ENCODE measurements at places on chromosomes 5 and 9. TPM values are rescaled to one million over a fixed set of nuclear protein-coding genes. Genes with fewer than 3 reads are reported as not detected.

- DNase-seq, result no peak
- H3K4me1 ChIP-seq, result no peaks in the 10 kb centered on the region
- no peak overlapping the region for H3K4me3 ChIP-seq
- H3K36me3 ChIP-seq, result no peaks in the 10 kb centered on the region
These were observed 292.1 kb upstream of the ELAVL2 start for GRCh38 chr9:24118190-24118589.

DNA sequence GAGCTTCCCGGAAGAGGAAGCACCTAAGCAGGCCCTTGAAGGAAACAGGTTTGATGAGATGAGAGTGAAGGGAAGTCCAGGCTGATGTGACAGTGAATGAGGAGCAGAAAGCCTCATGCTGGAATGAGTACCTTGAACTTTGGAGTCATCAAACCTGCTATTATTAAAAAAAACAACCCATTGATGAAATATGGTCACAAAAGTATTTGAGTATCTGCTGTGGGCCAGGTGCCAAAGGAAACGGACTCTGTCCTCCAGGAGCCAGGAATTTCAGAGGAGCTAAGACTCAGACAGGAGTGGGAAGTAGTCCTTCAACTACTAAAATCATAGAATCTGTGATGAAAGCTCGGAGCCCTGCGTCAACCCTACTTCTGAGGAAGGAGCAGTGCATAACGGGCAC, 11.9 kb downstream of the HAND1 start:
- no peaks in the 10 kb centered on the region for H3K36me3 ChIP-seq
- no peaks in the 10 kb centered on the region for H3K4me1 ChIP-seq
- no peak overlapping the region for H3K27ac ChIP-seq
- peaks cover 12% of the 10 kb centered on the region for H3K27me3 ChIP-seq

GRCh38 chr9:98993570-98993945, 49.9 kb downstream of the COL15A1 start:
- H3K27ac ChIP-seq, result no peak overlapping the region
- no peak overlapping the region for H3K4me3 ChIP-seq
- no peaks in the 10 kb centered on the region for H3K27me3 ChIP-seq

- H3K27ac ChIP-seq, result no peak overlapping the region
- no peak overlapping the region for H3K4me3 ChIP-seq
- no peaks in the 10 kb centered on the region for H3K27me3 ChIP-seq
- H3K4me1 ChIP-seq, result no peaks in the 10 kb centered on the region
- no peaks in the 10 kb centered on the region for H3K36me3 ChIP-seq
These were observed 3.4 kb upstream of the APBA1 start for GRCh38 chr9:69675563-69675962.

- H3K4me3 ChIP-seq, result no peak overlapping the region
- no peaks in the 10 kb centered on the region for H3K27me3 ChIP-seq
- no peaks in the 10 kb centered on the region for H3K4me1 ChIP-seq
- no peaks in the 10 kb centered on the region for H3K36me3 ChIP-seq
- H3K27ac ChIP-seq, result no peak overlapping the region
These were observed 74.1 kb upstream of the SYK start for GRCh38 chr9:90727488-90727887.

DNA sequence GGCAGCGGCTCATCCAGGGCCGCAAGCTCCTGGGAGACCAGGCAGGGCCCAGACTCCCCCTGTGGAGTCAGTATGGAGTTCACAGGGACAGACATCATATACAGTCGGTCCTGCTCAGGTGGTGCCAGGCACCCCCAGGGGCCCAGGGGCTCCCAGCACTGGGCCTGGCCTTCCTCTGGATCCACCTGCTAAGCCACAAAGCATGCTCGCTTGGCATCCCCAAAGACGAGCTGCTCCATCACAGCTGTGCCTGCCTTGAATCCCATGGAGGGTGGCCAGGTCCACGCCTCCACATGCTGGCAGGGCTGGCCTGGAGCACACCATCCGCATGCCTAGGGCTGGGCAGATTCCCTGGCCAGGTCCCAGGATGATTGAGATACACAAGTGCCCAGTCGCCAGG, 4.6 kb downstream of the BICD2 start:
- H3K27me3 ChIP-seq, result no peaks in the 10 kb centered on the region
- no peak for DNase-seq
- H3K4me1 ChIP-seq, result peaks cover 9% of the 10 kb centered on the region
- H3K36me3 ChIP-seq, result no peaks in the 10 kb centered on the region

The ADAMTS6 gene
- total RNA-seq, result 0.12 TPM

DNA sequence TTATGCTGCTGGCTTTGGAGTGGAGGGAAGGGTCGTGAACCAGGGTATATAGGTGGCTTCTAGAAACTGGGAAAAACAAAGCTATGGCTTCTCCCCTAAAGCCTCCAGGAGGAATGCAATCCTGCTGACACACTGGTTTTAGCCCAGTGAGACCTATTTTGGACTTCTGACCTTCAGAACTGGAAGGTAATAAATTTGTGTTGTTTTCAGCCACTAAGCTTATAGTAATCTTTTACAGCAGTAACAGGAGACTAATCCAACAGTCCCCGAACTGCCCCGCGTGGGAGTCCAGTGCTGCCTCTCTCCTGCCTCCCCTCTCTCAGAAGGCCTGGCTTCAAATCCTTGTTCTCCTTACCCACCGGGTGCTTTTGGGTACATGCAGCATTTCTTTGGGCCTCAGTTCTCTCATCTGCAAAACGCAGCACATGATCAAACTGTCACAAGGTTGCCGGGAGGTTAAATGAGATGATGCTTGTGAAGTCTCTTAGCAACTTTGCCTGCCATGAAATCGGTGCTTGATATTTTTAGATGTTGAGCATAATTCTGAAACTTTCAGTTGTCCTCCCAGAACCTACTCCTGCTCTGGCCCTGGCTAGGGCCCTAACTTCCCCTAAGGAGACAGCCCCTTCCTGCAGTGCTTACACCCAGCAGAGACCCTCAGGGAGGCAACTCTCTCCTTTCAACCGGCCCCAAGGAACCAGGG, 127.3 kb upstream of the BOD1 start:
- H3K4me1 ChIP-seq, result no peaks in the 10 kb centered on the region
- no peak overlapping the region for H3K27ac ChIP-seq
- H3K36me3 ChIP-seq, result no peaks in the 10 kb centered on the region

DNA sequence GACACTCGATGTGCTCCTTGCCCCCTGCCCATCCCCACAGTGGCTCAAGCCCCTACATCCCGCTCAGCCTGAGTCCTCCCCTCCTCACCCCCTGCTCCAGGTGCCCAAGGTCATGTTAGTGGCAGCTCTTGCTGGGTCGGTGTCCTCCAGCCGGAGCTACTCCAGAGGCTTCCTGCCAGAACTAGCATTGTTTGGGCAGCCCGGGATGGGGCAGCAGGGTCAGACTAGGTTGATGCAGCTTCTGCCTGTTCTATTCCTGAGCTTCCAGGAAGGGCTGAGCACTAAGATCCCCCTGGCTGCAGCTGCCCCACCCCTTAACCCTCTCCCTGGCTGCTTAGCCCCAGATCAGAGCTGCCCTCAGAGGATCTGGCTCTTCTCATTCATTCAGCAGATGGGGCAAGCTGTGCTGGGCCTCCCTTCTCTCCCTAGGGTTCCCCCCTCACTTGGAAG, 671 bp downstream of the RGS14 start:
- H3K36me3 ChIP-seq, result no peaks in the 10 kb centered on the region
- no peak for DNase-seq
- H3K4me1 ChIP-seq, result peaks cover 7% of the 10 kb centered on the region
- H3K27me3 ChIP-seq, result no peaks in the 10 kb centered on the region
- peak overlapping the region; percentile 48 for H3K27ac ChIP-seq
- peak overlapping the region; percentile 48 for H3K4me3 ChIP-seq

The PPIC gene
- total RNA-seq, result 33.7 TPM

DNA sequence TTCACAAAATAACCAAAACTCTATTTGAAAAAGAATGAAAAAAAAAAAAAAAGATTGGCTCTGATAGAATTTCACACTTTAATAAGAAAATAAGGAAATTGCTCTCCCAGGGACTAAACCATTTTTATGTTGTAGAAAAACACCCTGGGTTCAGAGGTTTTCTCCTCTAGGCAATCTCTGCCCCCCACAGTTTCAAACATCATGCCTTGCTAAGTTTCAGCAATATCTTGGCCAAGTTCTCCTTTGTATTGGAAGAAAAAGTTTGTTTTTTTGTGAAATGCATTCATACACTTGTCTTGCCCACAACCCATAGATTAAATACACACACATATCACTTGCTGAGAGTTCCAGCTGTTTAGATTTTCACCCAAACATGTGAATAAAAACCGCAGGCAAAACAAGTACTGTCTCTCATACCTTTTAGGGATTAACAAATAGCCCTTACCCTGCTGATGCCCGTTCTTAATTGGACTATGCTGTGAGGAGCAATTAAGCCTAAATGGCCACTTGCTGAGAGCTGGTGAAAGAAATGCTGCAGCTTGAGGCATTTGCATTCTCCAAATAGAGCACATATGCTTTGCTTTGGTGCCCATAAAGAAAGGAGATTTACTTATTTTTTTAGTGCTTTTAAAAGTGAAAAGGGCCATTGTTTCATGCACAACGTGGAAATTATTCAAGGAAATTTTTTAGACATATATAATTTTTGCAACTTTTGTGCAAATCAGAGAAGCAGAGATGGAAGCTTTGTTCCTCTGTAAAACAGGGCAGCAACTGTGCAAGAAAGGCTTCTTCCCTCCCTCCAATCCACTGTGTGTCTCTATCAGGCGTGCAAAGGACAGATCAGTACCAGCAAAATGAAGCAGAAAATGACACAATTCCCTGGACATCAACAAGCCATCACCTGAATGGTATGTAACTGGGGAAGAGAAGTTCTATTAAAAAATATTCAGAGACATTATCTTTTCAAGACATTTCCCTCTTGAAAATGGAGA, 262.4 kb upstream of the KIF2A start:
- no peak for DNase-seq
- no peak overlapping the region for H3K27ac ChIP-seq
- H3K36me3 ChIP-seq, result no peaks in the 10 kb centered on the region
- H3K4me1 ChIP-seq, result no peaks in the 10 kb centered on the region

- no peak overlapping the region for H3K4me3 ChIP-seq
- H3K27me3 ChIP-seq, result no peaks in the 10 kb centered on the region
- DNase-seq, result no peak
- H3K27ac ChIP-seq, result no peak overlapping the region
These were observed 17.5 kb downstream of the CXCL14 start for GRCh38 chr5:135561266-135561665.

The KIF24 gene
- total RNA-seq, result 2.2 TPM

The VPS13A gene
- total RNA-seq, result 31.8 TPM

The SLC6A18 gene
- total RNA-seq, result 0.27 TPM

- H3K36me3 ChIP-seq, result no peaks in the 10 kb centered on the region
- H3K27ac ChIP-seq, result no peak overlapping the region
- no peaks in the 10 kb centered on the region for H3K4me1 ChIP-seq
- DNase-seq, result no peak
- H3K4me3 ChIP-seq, result no peak overlapping the region
These were observed 433.1 kb upstream of the DMAC1 start for GRCh38 chr9:8232726-8233125.

GRCh38 chr5:64108674-64109073, 57.0 kb upstream of the RNF180 start:
- no peak overlapping the region for H3K4me3 ChIP-seq
- no peaks in the 10 kb centered on the region for H3K4me1 ChIP-seq
- no peak for DNase-seq
- H3K36me3 ChIP-seq, result no peaks in the 10 kb centered on the region
- H3K27ac ChIP-seq, result no peak overlapping the region

DNA sequence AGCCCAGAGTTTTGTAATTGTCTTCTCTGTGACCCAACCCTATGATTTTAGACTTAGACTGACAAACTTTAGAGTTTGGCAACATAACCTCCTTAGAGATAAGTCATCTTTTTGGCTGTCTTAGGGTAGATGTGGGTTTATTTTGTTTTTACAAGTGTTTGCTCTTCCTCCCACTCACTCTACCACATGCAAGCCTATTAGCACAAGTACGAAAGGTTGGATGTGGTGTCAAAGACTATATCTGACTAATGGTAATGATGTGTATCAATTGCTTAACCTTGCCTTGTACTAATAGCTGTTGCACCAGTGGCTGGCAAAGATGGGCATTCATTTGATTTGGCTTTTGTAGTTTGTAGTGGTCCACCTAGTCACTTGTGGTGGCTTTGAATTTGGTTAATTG, 46.5 kb downstream of the SLC25A46 start:
- H3K27me3 ChIP-seq, result no peaks in the 10 kb centered on the region
- no peak overlapping the region for H3K27ac ChIP-seq
- H3K4me1 ChIP-seq, result no peaks in the 10 kb centered on the region
- H3K4me3 ChIP-seq, result no peak overlapping the region
- H3K36me3 ChIP-seq, result no peaks in the 10 kb centered on the region

The DDX41 gene
- 84.3 TPM for total RNA-seq

- H3K4me3 ChIP-seq, result no peak overlapping the region
- H3K27ac ChIP-seq, result no peak overlapping the region
- no peaks in the 10 kb centered on the region for H3K27me3 ChIP-seq
- peaks cover 6% of the 10 kb centered on the region for H3K4me1 ChIP-seq
- DNase-seq, result peak; percentile 63
These were observed 28.4 kb upstream of the MVB12B start for GRCh38 chr9:126298063-126298801.

GRCh38 chr9:118023644-118024043, 319.4 kb downstream of the TLR4 start:
- H3K27ac ChIP-seq, result no peak overlapping the region
- H3K36me3 ChIP-seq, result no peaks in the 10 kb centered on the region
- no peaks in the 10 kb centered on the region for H3K4me1 ChIP-seq
- H3K4me3 ChIP-seq, result no peak overlapping the region

DNA sequence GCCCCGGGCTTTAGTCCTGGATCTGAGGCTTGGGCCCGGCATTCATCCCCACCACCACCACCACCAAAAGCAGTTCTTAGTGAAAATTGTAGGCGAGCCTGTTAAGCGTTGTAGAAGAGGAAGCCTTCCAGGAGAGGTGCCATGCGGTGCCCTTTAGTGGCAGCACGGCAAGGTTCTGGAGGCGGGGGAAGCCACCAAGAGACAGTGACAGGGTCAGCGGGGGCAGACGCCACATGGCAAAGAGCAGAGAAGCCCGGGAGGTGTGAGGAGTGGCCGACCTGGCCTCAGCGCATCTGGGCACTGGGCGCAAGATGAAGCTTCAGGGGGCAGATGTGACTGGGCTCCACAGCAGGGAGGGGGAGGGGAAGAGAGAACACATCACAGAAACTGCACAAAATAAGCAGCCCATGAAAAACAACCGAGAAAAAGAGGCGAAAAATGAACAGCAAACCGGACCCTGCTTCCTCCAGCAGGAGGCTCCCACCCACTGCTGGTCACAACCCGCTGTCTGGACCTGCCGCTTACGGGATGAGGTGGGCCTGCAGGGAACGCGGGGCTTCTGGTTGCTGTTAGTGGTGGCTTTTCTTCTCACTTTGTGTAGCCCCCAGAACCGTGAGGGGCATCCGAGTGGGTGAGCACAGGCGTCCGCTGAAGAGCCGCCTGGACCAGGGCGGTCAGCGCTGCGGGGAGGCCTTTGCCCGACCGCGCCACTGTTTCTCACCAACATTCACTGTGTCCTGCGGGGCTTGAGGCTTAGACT, 4.3 kb downstream of the LRRC14B start:
- no peaks in the 10 kb centered on the region for H3K4me1 ChIP-seq
- H3K4me3 ChIP-seq, result no peak overlapping the region
- no peaks in the 10 kb centered on the region for H3K36me3 ChIP-seq
- H3K27ac ChIP-seq, result no peak overlapping the region
- no peak for DNase-seq
- H3K27me3 ChIP-seq, result peaks cover 8% of the 10 kb centered on the region

DNA sequence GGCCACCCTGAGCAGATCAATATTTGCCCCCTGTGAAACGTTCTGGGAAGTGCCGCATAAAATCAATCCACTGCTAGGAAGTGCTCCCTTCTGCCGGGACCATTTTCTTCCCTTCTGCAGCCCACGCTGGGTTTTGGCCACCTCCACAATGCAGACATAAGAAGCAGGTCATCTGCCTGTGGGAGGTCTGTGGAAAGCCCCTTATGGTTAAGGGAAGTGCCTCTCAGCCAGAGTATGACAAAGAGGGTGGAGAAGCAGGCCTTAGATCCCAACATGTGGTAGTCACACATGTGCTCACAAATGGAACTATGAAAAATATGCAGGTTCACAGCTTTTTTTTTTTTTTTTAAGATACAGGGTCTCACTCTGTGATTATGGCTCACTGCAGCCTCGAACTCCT, 82.8 kb downstream of the SLC1A3 start:
- no peak overlapping the region for H3K27ac ChIP-seq
- DNase-seq, result no peak
- no peaks in the 10 kb centered on the region for H3K4me1 ChIP-seq
- no peak overlapping the region for H3K4me3 ChIP-seq

Data from colonic mucosa (tissue), 4 donors.